Caco-2 (cell line): ENCODE measurements at places on chromosomes 7 and 10.

DNA sequence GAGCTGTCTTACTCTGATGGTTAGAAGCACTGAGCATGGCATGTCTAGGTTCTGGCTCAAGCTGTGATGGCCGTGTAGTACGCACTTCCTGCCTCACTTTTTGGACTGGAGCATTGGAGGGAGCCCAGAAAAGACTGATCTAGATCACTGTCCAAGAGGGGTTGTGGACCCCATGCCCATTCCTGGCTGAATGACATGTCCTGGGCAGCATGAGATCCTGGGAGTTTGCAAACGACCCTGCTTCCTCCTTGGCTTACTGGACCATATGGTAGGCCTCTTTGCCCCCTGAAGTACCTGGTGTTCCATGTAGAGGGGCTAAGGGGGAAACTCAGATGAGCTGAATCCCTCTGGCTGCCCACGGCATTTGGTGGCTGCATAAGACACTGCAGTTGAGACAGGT is 36.7 kb downstream of the ARHGAP22 start:
- no peaks in the 10 kb centered on the region; the same call in 1 of the 2 replicates for H3K27me3 ChIP-seq
- H3K36me3 ChIP-seq: no peaks in the 10 kb centered on the region

- no peaks in the 10 kb centered on the region for H3K4me1 ChIP-seq
- no peaks in the 10 kb centered on the region for H3K36me3 ChIP-seq
- no peak overlapping the region for H3K27ac ChIP-seq
- no peaks in the 10 kb centered on the region for H3K27me3 ChIP-seq
- H3K4me3 ChIP-seq: no peak overlapping the region
These were observed 81.3 kb downstream of the VWDE start for GRCh38 chr7:12322284-12322902.

- H3K36me3 ChIP-seq: no peaks in the 10 kb centered on the region; the same call in 1 of the 2 replicates
- no peak overlapping the region for H3K4me3 ChIP-seq
- DNase-seq: no peak
- H3K4me1 ChIP-seq: no peaks in the 10 kb centered on the region
- H3K27me3 ChIP-seq: no peaks in the 10 kb centered on the region
- H3K27ac ChIP-seq: no peak overlapping the region
These were observed 60.9 kb upstream of the CAMK2B start for GRCh38 chr7:44386139-44386913.

DNA sequence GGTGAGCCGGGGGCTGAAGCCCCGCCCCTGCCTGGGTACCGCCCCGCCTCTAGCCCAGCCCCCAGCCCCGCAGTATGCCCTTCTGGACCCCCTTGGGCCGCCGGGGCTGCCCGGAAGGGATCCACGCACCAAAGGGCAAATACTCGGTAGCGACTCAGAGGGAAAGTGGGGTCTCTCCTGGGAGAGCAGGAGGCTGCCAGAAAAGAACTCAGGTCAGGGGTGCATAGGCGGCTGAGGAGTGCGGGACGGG is 796 bp downstream of the FBXL15 start:
- H3K27ac ChIP-seq: peak overlapping the region; percentile 97
- no peaks in the 10 kb centered on the region for H3K27me3 ChIP-seq
- no peak for DNase-seq
- H3K36me3 ChIP-seq: 0 out of 2 replicates have a peak, but pooled peaks cover 1% of the 10 kb centered on the region

- H3K4me3 ChIP-seq: peak overlapping the region; percentile 75
- peak overlapping the region; percentile 84 for H3K27ac ChIP-seq
- H3K36me3 ChIP-seq: no peaks in the 10 kb centered on the region; the same call in 1 of the 2 replicates
- no peaks in the 10 kb centered on the region for H3K27me3 ChIP-seq
- peaks cover 16% of the 10 kb centered on the region for H3K4me1 ChIP-seq
These were observed 1.3 kb upstream of the GRK5 start for GRCh38 chr10:119205894-119206602.

DNA sequence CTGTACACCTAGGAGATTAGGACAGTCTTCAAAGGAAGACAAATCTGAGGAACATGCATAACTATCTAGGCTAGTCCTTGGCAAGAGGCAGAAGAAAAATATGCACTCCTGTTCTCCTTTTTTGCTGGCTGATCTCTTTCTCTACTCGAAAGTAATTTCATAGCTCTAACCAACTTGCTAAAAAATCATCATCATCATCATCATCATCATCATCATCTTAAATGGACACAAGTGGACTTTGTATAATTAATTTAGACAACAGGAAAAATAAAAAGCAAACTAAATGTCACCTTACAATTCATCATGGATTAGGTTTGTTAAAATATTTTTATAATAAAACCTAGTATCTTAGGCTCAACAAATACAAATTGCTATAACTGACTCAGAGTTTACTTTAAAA is 47.2 kb upstream of the DKK1 start:
- H3K4me1 ChIP-seq: no peaks in the 10 kb centered on the region
- no peak overlapping the region for H3K4me3 ChIP-seq
- no peak overlapping the region for H3K27ac ChIP-seq
- H3K36me3 ChIP-seq: no peaks in the 10 kb centered on the region
- DNase-seq: no peak
- H3K27me3 ChIP-seq: no peaks in the 10 kb centered on the region

GRCh38 chr7:28984631-28985030 is 26.5 kb upstream of the TRIL start:
- H3K27ac ChIP-seq: no peak overlapping the region
- H3K4me1 ChIP-seq: peaks cover 11% of the 10 kb centered on the region
- no peak overlapping the region for H3K4me3 ChIP-seq
- no peaks in the 10 kb centered on the region for H3K36me3 ChIP-seq
- H3K27me3 ChIP-seq: no peaks in the 10 kb centered on the region

- no peak overlapping the region for H3K27ac ChIP-seq
- H3K36me3 ChIP-seq: no peaks in the 10 kb centered on the region
- no peaks in the 10 kb centered on the region for H3K27me3 ChIP-seq
- H3K4me1 ChIP-seq: peaks cover 10% of the 10 kb centered on the region
These were observed 255.7 kb upstream of the PPP2R2D start for GRCh38 chr10:131644864-131645658.

DNA sequence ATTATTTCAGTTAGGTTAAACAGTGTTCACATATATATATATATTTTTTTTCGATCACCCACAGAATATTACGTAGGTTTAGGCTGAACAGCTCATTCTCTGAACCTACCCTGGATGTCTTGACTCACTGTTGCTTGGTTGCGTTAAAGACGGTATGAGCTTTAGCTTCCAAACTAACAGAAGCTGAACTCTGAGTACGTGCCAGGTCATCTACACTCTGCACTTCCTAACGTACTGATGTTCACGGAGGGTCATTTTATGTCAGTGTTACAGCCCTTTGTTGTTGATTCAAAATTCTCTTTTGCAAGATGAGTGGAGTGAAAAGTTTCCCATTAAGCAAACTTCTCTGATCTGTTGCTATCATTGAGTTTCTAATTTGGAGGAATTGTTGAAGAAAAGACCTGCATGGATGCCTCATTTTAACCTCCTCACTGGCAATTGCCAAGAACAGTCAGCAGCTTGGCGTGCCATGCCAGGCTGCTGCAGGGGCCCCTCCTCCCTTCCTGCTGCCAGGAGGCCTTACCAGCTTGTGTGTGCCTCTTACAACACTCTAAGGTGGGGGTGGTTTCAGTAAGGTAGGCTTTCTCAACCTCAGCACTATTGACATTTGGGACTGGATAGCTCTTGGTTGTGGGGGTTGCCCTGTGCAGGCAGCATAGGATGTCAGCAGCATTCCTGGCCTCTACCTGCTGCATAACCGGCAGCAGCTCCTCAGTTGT is 44.3 kb downstream of the INSYN2A start:
- H3K36me3 ChIP-seq: no peaks in the 10 kb centered on the region
- no peaks in the 10 kb centered on the region for H3K27me3 ChIP-seq
- H3K27ac ChIP-seq: no peak overlapping the region
- no peak for DNase-seq

DNA sequence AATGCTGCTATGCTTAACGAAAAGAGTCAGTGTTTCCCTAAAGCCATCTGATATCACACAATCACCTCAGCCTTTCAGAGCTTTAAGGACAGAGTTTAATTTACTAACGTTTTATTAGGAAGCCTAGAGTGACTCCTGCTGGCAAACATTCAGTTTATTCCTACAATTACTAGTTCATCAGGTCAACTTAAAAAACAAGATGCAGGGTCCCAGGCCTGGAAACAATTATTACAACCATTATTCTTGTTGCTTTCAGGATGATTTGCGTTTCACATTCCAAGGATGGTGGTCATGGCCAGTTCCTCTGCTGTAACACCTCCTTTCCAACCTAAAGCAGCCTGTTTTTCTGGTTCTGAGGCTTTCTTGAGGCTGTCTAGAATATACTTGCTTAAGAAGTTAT is 1.5 kb upstream of the FAM53B start:
- no peaks in the 10 kb centered on the region for H3K27me3 ChIP-seq
- H3K36me3 ChIP-seq: peaks cover 2% of the 10 kb centered on the region; the same call in 1 of the 2 replicates
- no peak overlapping the region for H3K4me3 ChIP-seq
- no peak for DNase-seq
- H3K27ac ChIP-seq: peak overlapping the region; percentile 35

GRCh38 chr7:151615058-151615457 is 95.4 kb upstream of the RHEB start:
- H3K27me3 ChIP-seq: no peaks in the 10 kb centered on the region
- H3K27ac ChIP-seq: no peak overlapping the region
- no peak for DNase-seq
- no peak overlapping the region for H3K4me3 ChIP-seq

DNA sequence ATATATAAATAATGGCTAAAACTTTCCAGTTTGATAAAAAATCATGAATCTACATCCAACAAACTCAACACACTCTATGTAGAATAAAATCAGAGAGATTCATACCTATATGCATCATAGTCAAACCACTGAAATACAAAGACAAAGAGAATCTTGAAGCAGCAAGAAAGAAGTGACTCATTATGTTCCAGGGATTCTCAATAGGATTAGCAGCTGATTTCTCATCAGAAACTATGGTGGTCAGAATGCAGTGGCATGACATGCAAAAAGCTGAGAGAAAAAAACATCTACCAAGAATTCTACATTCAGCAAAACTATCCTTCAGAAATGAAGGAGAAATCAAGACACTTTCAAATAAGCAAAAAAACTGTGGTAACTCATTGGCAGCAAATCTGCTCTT is 187.4 kb downstream of the RNLS start:
- no peaks in the 10 kb centered on the region for H3K4me1 ChIP-seq
- no peak overlapping the region for H3K27ac ChIP-seq
- no peaks in the 10 kb centered on the region for H3K27me3 ChIP-seq
- no peaks in the 10 kb centered on the region for H3K36me3 ChIP-seq

- no peak for DNase-seq
- no peak overlapping the region for H3K4me3 ChIP-seq
- no peaks in the 10 kb centered on the region for H3K27me3 ChIP-seq
- no peak overlapping the region for H3K27ac ChIP-seq
- H3K36me3 ChIP-seq: no peaks in the 10 kb centered on the region
- peaks cover 6% of the 10 kb centered on the region; the same call in 1 of the 2 replicates for H3K4me1 ChIP-seq
These were observed 17.9 kb downstream of the FGFBP3 start for GRCh38 chr10:91891125-91892001.

DNA sequence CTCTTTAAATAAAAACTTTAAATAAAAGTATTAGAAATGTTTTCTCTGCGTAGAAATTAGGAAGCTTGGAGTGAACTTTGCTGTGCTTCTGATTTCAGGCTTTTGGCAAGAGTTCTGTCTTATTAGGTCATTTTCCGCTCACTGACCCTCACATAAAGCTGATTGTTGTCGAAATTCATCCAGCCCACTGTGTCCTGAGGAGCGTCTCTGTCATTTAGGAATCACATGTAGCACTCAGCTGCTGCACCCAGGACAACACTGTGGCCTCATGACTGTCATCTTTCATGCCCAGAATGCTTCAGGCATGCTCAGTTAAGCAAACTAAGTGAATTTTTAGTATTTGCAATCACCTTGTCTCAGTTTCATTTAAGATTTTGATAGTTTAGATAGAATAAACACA is 57.8 kb upstream of the MSRB2 start:
- DNase-seq: no peak
- H3K4me3 ChIP-seq: no peak overlapping the region
- H3K4me1 ChIP-seq: no peaks in the 10 kb centered on the region
- no peaks in the 10 kb centered on the region for H3K36me3 ChIP-seq

- H3K4me1 ChIP-seq: peaks cover 5% of the 10 kb centered on the region; the same call in 1 of the 2 replicates
- H3K4me3 ChIP-seq: peak within 1 kb of the TSS; percentile 77
- peak within 1 kb of the TSS; percentile 31 for H3K27ac ChIP-seq
- no peaks in the 10 kb centered on the region for H3K27me3 ChIP-seq
These were observed at the start of gene COL26A1 for GRCh38 chr7:101362334-101363195. TSS of gene COL26A1 (plus strand) at chr7:101362875. CDS start at chr7:101363033, 158 bp downstream.

DNA sequence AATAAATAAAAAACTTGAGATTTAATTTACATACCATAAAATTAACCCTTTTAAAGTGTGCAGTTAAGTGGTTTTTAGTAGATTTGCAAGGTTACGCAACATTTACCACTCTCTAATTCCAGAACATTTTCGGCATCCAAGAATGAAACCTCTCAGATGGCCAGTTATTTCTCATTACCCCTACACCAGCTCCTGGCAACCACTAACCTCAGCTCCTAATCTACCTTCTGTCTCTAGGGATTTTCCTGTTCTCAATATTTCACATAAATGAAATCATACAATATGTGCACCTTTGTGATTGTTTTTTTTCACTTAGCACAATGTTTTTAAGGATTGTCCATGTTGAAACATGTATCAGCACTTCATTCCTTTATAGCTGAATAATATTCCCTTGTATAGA is 45.1 kb downstream of the INPP5F start:
- no peaks in the 10 kb centered on the region for H3K27me3 ChIP-seq
- H3K4me3 ChIP-seq: no peak overlapping the region
- no peaks in the 10 kb centered on the region for H3K36me3 ChIP-seq
- peaks cover 31% of the 10 kb centered on the region for H3K4me1 ChIP-seq
- H3K27ac ChIP-seq: no peak overlapping the region

DNA sequence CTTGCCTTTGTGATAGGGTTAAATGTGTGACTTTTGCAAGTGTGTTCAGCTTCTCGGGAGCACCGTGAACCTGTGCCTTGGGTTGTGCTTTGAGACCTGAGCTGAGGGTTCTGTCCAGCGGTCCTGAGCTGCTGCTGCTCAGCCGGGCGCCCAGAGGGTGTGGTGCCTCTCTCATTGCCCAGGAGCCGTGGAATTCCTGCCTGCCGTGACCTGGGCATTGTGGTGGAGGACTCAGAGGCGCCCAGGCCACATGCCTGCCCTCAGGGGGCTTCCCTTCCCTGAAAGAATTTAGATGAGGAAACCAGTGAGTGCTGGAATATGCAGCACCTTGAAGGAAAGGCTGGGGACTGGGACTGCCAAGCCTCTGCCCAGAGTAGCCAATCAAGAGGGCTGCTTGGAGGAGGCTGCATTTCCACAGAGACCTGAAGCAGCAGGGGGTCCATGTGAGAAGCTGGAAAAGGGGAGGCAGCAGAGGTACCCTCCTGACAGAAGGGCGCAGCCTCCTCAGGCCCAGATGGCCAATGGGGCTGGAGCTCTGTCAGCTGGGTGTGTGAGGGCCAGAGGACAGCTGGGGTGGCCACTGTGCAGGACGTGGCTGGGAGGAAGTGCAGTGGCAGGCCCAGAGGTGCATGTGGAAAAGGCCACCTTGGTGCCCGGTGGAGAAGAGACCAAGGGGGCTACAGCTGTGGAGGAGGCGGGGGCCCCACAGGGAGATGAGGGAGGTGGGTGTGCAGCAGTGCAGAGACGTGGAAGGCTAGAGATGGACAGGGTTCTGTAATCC is 107.3 kb downstream of the NKX6-2 start:
- H3K36me3 ChIP-seq: peaks cover 1% of the 10 kb centered on the region; the same call in 1 of the 2 replicates
- DNase-seq: peak; percentile 30
- H3K4me3 ChIP-seq: no peak overlapping the region
- H3K4me1 ChIP-seq: no peaks in the 10 kb centered on the region
